C1 segment of cervical spinal cord (tissue), 14 donors: ENCODE measurements at places on chromosomes 3 and 15.

DNA sequence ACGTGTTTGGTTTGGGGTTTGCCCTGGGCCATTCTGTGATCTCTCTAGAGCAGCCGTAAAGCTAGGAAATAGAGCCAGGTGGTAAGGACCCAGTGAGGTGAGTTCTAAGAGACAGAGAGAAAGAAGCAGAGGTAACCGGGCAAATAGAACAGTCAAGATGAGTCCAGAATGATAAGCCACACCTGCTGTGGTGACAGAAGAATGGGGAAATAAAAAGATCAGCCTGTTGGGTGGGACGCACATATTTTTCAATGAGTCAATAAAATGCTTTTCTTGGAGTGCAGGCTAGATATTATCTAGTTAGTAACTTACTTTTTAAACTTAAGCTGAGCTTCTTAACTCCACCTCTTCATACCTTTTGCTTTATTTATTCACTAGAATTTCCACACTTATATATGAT lies 135.0 kb downstream of the NFKBIZ start:
- DNase-seq, result no peak

DNA sequence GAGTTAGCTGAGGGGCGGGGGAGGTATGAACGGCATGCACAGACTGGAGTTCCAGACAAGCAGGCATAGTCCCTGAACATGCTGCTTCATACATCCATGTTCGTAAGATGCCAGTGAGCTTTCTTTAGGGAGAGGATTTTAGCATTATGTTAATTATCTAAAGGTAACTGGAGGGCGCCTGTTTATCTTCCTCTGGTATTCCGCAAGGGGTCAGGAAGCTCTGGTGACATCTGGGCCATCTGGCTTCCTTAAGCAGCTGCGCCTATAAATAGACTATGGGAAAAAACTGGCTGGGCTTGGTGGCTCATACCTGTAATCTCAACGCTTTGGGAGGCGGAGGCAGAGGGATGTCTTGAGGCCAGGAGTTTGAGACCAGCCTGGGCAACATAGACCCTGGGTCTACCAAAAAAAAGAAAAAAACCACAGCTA lies 1.5 kb upstream of the FBXO22 start:
- DNase-seq, result no peak

GRCh38 chr3:147187687-147188086 lies 218.7 kb downstream of the ZIC4 start:
- DNase-seq, result no peak

GRCh38 chr3:14303336-14304100 lies 98.9 kb upstream of the SLC6A6 start:
- no peak for DNase-seq

DNA sequence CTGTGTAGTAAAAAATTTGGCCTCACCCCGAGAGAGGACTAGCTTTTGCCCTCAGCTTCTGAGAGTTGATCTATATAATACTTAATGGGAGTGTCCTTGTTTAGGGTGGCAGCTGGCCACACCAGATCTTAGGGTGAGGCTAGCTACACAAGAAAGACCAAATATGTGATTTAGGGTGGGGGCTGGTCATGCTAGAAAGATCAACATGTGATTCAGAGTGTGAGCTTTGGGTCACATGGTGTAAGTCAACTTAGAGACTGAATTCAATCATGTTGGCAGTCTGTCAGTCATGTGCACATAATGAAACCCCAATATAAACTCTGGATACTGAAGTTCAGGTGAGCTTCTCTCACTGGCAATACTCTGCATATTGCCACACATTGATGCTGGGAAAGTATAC lies 120.7 kb upstream of the DAZL start:
- no peak for DNase-seq

GRCh38 chr3:71857956-71858355 lies 73.0 kb upstream of the PROK2 start:
- no peak for DNase-seq

DNA sequence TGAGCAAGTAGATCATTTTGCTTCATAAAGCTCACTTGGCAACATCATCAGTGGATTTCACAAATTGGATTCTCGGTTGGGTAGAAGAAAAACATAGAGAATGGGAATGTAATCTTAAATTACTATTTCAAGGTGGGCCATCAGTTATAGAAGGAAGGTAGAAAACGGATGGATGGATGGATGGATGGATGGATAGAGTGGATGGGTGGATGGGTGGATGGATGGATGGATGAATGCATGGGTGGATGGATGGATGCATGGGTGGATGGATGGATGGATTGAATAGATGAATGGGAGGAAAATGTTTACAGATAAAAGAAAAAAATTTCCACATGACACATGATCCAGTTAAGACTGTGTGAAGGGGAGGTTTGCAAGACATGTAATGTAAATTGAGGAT lies 159.7 kb downstream of the MEX3B start:
- no peak for DNase-seq

GRCh38 chr3:2861920-2862319 lies 248.3 kb downstream of the IL5RA start:
- no peak for DNase-seq

DNA sequence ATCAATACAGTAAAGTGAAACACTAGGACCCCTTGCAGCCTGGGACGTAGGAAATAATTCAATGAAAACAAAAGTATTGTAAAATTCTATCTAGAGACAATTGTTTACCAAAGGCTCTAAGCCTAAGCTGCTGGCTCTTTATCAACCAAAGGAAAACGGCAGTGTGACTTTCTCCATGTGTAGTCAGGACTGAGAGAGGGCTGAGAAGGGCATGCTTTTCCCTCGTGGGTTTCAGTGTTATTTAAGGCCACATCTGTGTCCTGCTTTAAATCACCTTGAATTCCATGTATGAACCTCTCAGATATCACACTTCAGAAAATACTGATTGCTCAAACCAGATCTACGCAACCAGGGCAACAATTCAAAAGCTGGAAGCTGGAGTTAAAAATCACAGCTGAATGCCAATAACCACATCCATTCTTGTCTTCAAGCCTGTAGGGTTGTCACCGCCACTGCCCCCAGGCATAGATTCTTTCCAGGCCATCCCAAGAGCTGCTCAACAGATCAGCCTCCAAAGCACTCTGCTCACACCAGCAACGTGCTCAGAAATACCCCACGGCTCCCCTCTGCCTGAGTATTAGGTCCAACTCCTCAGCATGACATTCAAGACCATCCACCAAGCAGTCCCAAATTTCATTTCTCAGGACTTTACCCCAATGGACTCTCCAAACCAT lies 124.0 kb downstream of the SRGAP3 start:
- no peak for DNase-seq

- DNase-seq, result no peak
Observed at GRCh38 chr3:152229692-152230091, 39.0 kb upstream of the MBNL1 start.

- no peak for DNase-seq
Observed at GRCh38 chr3:29144361-29144760, 136.5 kb upstream of the RBMS3 start.

- no peak for DNase-seq
Observed at GRCh38 chr3:11140713-11141104, 13.6 kb upstream of the HRH1 start.

DNA sequence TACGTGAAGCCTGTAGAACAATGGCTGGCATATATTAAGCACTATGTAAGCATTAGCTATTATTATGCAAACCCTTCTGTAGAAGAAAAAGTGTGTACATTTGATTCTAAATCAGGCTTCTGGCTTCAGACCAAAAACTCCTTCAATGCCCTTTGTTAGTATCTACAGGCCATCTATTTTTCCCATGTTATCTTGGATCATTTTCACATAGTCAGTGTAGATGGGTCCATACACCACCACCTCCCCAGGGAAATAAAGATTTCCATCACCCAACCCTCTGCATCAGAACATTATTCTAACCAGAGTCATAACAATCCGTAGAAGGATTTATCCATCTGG lies 8.0 kb upstream of the KLHL6 start:
- no peak for DNase-seq

GRCh38 chr3:18900994-18901393 lies 247.3 kb upstream of the KCNH8 start:
- no peak for DNase-seq

- no peak for DNase-seq
Observed at GRCh38 chr3:11807686-11808085, 39.0 kb downstream of the TAMM41 start.

DNA sequence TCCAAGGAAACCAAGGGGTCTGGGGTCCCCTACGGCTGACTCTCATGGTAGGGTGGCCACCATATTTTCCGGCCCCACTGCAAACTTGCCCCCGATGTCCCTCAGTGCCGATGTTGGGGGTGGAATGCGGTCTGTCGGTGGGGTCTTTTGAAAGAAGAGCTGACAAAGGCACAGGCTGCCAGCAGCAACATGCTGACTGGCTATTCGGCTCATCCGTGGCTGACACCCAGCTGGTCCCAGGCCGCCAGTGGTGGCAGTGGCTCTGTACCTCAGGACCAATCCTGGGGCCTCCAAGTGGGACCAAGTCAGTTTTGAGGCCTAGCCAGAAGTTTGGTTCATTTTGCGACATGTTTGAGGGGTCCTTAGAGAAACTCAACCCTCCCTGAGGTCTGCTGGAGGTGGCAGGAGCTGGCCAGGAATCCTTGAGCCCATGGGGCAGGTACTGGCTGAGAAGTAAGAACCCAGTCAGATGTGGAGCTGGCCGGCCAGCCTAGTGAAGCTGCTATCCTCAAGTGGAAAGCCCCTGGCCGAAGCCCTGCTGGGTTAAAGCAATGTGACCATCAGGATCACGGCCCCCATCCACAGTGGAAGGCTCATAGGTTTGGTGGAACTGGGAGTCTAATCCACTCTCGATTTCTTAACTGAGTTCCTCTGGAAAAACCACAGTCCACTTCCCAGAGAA lies 17.8 kb downstream of the BMF start:
- DNase-seq, result no peak

- no peak for DNase-seq
Observed at GRCh38 chr3:185746470-185746869, 78.4 kb downstream of the IGF2BP2 start.

GRCh38 chr3:124217542-124217941 lies 225.6 kb upstream of the ROPN1 start:
- no peak for DNase-seq

DNA sequence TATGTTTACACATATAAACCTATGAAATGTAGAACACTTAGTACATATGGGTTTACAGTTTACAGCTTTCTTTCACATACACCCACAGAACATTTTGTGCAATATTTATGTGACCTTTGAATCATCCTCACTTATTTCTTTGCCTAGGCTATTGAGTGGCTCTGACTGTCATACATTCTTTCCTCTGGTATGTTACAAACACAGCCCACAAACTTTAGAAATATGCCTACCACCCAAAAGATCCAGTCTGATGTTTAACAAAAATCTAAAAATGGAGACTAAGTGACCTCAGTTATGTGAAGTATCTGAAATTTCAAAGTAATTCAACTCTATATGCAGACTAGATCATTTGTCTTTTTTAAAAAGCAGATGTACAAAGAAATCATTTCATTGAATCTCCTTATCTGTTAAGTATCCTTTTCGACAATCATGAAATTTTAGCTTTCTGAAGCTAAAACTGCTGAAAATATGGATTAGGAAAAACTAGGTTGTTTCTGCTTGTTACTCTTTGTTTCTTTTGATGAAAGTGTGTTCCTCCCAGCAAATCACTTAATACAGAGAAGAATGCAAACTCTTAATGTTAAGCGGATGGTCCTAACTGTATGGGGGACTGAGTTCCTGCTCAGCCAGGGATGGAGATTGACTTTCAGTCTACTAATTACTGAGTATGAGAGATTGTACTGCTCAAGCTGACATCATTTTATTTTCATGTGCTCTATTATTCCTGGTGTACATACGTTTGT lies 27.7 kb downstream of the CCDC54 start:
- DNase-seq, result no peak

- no peak for DNase-seq
Observed at GRCh38 chr15:71472566-71472965, 337.8 kb upstream of the NR2E3 start.

GRCh38 chr3:133494469-133494868 lies 79.0 kb upstream of the CDV3 start:
- no peak for DNase-seq

DNA sequence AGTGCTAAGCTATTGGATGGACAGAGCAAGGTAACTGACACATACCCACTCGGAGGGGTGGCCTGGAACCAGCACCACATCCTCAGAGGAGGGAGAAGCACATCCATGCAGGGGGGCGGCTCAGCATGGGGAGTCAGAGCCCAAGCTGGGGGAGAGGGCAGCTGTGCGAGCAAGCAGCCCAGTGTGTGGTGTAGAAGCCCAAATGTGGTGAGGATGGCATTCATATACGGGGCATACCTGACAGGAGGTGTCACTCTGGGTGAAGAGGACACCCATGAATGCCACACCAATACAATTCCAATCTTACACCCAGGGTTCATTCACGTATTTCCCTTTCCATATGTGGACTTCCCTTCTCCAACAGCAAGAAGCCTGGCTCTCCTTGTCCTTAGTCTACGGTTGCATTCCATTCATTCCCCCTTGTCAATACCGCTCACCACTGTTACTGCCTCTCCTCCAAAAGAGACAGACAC lies 58.7 kb upstream of the ACAN start:
- no peak for DNase-seq

GRCh38 chr3:172268868-172269267 lies 179.4 kb downstream of the GHSR start:
- no peak for DNase-seq

DNA sequence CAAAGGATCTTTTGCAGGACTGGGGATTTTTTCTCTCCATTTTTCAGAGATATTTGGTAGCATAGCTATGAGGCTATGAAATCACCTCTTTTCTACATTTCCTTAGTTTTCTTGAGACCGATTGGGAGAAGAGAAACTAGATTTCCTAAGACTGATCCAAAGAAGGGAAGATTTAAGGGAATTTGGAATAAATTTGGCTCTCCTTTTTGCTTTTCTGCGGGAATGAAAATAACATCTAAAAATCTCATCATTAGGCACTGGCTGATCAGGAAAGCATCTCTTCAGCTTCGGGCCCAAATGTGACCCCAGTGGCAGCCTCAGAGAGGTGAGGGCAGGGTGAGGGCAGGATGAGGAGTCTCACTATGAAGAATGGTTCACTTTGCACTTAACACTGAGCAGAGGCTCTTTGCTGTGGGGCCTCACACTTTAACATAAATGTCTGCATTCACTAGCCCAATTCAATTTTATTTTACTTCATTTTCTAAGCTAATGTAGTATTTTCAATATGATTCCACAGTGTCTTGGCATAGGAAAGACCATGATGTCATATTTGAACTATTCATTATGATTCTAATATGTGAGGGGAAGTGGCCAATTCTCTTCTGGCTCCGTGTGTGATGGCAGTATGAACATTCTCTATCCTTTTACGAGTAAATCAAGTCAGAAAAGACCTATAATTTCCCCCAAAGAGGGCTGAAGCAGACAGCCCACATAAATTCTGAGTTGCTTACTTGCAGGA lies 193.2 kb downstream of the MEX3B start:
- DNase-seq, result no peak

DNA sequence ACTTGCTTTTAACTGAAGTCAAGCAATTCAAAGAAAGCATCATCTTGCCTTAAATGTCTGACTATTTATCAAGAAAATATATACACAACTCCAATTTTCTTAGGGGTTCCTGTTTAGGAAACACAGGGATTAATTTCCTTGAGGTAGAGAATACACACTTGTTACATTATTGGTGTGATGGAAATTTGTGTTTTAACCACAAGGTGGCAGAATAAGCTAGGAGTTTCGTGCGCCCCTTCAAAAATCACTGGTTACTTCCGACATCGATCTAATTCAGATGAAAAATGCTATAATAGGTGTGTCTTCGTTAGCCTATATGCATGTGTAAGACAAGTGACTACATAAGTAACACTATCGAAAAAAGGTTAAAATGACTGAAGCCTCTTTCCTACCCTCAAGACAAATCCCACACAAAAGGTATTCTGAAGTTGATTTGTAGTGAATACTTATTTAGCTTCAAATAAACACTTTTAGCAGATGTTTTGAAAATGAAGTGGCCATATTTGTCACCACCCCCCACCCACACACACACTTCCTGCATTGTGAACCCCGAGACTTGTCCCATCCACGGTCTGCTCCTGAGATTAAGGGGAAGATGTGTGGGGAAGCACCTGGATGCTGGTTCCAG lies 246.5 kb downstream of the ROBO1 start:
- DNase-seq, result no peak
